ENCODE measurements at places on chromosomes 11 and 22.

DNA sequence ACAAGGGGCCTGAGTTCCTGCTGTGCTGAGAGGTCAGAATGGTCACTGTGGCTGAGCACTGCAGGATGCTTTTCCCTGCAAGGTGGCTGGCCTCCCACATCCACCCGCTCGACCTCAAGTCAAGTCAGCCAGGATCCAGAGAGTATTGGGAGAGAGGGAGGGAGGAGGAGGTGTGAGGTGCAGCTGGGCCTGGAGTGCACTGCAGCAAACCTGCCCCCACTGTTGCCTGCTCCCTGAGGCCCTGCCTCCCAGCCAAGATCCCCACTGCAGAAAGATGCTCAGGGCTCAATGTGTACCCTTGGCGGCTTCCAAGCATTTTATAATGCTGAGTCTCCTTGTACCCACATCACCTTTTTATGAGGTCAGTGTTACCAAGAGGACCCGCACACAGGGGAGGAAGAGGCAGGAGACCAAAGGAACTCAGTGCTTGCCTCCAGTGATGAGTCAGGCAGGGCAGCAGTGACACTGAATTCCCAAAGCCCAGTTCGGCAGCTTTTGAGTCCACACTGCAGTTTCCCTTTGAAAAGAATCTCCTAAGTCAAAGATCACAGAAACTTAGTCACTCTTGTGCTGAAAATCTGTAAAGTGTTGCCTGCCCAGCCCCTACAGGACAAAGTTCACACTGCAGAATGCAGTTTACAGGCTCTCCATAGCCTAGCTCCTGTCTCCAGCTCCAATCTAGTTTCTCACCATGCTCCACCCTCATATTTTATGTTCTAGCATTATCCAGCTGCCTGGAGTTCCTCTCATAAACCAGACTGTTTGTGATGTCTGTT is 3.1 kb downstream of the ENDOD1 start:
- no peak for DNase-seq

- DNase-seq, result no peak
These were observed 415.9 kb downstream of the METTL15 start for GRCh38 chr11:28524098-28524497.

GRCh38 chr11:75029836-75030631 is 41.3 kb downstream of the NEU3 start:
- DNase-seq, result no peak

DNA sequence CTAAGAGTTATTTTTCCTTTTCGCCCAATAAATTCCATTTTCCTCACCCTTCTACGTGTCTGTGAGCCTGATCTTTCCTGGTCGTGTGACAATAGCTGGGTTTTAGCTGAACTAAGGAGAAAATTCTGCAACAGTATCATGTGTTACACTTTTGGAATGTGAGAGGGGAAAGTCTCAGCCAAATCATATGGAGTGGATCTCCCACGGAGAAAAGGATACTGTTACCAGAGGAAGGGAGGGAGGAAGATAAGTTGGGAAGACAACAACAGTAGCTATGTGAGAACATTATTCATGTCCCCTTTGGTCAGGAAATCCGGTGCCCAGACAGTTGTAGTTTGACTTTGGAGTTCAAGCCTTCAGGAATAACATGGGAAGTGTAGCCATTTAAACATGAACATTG is 584.0 kb upstream of the RAG2 start:
- no peak for DNase-seq

DNA sequence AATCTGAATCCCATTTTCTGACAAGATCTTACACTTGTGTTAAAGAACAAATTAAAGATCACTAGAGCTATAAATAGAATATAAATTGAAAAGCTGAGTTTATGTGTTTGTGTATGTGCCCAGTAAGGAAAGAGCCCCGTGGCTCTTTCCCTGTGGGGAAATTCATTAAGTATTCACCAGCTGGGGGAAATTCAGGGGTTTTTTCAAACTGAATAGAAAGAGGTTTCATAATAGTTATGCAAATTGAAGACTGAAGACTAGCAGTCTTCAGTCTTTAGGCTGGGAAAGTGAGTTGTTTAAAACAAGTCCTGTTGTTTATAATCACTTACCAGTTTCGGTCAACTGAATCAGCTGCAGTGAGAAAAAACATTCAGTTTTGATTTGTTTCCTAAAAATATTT is 11.3 kb upstream of the MS4A7 start:
- peak; percentile 21 for DNase-seq

DNA sequence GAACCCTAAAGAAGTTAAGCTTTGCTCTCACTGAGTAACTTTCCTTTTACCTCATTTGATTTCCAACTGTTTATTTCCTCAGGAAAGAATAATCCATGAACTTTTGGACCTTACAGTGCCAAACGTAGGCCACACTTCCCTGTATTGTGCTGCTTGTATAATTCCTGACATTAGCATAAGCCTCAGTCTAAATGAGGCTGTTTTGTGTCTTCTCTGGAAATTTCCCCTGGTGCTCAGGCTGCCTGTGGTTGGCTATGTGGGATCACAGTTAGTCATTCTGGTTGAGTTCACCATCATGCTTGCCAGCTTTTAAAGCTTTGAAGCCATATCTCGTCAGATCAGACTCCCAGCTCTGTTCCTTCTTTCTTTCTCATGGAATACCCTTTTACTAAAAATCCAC is 107.0 kb downstream of the FAM76B start:
- no peak for DNase-seq

- DNase-seq, result no peak
These were observed 8.1 kb downstream of the GRAMD1B start for GRCh38 chr11:123438131-123438627.

DNA sequence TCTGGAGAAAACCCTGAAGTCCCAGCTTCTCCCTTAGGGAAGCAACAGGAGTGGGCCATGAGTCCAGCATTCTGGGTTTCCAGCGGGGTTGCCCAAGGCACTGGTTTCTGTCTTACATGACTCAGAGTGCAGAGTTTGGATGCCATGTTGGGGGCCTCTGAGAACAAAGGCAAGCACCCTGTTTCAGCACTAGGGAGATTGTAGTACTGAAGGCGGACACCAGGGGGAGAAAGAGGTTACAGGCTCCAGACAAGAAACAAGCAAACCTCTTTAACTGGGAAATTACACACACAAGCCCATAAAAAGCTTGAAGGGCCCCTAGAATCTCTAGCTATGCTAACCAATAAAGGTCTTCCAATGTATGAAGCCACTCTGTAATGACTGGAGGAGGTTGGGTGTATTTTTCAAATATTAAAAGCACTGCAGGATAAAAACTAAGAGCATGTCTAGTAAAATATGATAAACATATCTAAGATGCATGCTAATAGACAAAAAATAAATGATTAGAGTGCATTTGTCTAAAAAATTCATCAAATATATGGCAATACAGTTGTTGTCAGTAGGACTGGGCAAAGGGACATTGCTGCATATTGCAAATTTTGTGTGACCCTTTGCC is 7.1 kb downstream of the MS4A6E start:
- peak; percentile 70 for DNase-seq

DNA sequence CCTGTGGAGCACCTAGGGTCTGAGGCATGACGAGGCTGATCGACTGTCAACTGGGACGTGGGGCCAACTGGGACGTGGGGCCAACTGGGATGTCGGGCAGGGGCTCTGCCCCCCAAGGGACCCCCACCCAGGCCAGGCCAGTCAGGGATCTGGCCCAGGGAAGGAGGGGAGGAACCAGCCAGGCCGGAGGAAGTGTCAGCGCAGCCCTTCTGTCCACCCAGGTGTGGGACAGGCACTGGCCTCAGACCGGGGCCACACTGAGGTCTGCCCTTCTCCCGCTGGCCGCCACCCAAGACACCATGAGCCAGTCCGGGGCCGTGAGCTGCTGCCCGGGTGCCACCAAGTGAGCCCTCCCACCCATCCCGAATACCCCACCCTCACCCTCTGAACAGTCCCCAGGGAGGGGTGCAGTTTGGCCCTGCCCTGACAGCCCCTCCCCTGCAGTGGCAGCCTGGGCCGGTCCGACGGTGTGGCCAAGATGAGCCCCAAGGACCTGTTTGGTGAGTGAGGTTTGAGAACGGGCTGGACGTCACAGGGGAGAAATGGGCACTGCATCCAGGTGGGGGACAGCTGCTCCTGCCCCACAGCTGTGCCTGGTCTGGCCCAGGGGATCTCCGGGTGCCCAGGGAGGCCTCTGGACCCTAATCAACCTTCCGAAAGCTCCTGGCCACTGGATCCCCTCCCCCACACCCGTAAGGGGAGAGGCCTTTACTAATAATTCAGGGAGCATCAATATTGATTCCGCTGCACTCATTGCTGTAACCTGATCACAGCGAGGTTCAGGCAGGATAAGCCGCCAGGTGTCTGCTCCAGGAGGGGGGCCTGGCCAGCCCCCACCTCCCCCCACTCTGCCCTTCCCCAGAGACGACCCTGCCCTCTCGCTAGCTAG is 3.3 kb downstream of the EPS8L2 start:
- DNase-seq, result no peak

- no peak for DNase-seq
These were observed 54.4 kb downstream of the ARL14EP start for GRCh38 chr11:30377347-30377746.

- no peak for DNase-seq
These were observed 91.3 kb downstream of the MYEOV start for GRCh38 chr11:69385144-69385820.

- no peak for DNase-seq
These were observed 794.9 kb downstream of the BRD1 start for GRCh38 chr22:49032821-49033220.

DNA sequence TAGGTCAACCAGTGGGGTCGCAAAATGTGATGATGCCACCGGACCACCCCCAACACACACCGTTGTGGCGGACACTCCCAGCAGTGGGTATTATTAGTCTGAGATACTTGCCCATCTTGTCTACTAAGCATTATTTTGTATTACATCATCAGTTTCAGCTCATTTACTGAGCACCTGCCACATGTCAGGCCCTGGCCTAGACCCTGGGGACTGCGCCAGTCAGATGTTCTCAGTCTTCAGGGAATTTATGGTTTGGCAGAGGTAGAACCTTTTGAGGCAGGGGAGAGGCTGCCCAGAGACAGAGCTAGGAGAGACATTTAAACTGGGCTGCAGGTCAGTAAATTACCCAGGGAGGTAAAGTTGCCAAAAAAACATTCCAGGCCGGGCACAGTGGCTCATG is 43.1 kb upstream of the GCAT start:
- DNase-seq, result no peak

GRCh38 chr22:28743852-28744251 is 2.0 kb downstream of the HSCB start:
- DNase-seq, result no peak

DNA sequence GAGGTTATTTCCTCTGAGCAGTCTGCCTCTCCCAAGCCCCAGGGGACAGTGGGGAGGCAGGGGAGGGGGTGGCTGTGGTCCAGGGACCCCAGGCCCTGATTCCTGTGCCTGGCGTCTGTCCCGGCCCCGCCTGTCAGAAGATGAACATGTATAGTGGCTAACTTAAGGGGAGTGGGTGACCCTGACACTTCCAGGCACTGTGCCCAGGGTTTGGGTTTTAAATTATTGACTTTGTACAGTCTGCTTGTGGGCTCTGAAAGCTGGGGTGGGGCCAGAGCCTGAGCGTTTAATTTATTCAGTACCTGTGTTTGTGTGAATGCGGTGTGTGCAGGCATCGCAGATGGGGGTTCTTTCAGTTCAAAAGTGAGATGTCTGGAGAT is 3.1 kb downstream of the PIM3 start:
- DNase-seq, result no peak

DNA sequence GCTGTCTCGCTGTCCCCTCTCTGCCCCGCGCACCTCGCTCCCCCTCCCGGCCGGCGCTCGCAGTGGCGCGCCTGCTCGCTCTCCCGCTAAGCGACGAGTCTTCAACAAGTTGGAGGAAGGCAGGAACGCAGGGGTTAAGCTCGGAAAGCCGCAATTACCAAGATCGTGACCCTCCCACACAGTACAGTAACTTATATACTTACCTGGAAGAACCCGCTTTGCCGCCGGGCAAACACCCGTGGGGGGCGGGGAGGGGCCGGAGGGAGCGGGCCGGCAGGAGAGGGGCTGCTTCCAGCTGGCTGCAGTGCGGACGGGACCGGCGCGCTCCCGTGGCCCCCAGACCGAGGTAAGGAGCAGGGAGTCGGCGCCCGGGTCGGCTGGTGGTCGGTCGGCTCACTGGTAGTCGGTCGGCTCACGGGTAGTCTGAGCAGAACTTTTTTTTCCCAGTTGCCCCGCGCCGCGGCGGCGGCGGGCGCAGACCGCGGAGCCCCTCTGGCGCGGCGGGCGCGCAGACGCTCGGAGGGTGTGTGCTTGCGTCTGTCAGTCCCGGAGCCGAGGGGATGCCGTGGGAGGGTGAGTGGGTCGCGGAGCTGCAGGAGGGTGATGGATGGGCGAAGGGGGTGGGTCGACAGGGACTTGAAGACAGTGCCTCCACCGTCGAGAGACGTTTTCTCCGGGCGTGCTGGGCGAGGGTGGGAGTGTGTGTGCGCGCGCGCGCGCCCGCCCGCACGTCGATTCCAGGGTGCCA is 101.2 kb upstream of the HSD17B12 start:
- no peak for DNase-seq

DNA sequence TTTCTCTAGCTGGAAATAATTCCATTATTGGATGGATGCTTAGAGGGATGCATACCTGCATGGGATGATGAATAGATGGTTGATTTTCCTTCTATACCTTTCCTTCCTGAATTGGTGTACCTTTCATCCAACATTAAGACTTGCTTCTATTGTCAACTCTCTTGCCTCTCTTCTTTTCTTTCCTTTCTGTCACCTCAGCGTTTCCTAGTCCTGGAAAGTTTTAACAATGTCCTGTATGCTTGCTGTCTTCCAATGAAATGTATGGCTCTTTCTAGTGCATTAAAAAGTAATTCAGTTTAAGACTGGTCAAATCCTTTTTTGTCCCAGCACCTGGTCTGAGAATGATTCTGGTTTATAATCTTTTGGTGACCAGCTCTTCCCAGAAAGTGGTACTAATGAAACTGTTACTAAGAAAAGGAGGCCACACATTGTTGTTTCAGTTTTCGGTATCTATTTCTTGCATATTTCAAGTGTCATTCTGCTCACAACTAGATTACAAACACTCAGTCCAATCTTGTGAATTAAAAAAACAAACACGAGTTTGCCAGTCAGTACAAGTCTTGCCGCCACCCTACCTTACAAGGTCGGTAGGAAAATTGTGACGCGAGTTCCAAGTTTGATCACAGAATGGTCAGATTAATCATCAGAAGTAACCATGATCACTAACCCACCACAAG is 8.0 kb downstream of the POU2AF1 start:
- no peak for DNase-seq

DNA sequence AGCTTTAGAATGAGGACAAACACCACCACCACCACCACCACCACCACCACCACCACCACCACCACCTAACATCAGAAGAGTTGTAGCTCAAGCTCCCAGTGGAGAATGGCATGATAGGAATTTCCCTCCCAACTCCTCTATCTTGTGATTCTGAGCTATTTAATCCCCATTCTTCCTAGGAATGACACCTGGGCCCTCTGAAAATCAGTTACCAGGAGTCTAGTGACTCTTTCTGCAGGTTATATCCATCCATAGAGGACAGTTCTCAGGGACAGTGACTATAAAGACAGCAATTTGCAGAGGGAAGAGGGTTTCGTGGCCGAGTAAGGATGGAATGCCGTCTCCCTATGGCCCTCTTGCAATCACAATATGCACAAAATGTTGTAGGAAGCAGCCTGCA is 27.8 kb downstream of the MYH9 start:
- DNase-seq, result no peak

- no peak for DNase-seq
These were observed 45.5 kb upstream of the MICAL2 start for GRCh38 chr11:12064954-12065280.

- DNase-seq, result no peak
These were observed 6.3 kb upstream of the OSM start for GRCh38 chr22:30272781-30273601.

GRCh38 chr11:1238767-1239595 is 16.1 kb downstream of the MUC5B start:
- no peak for DNase-seq

All from AML-193 (cell line).